Hematopoietic multipotent progenitor cell treated with erythropoietin and hydrocortisone succinate and interleukin-3 and kit ligand, for 17 days (in vitro differentiated cells): ENCODE measurements at places on chromosomes 1 and 21.

DNA sequence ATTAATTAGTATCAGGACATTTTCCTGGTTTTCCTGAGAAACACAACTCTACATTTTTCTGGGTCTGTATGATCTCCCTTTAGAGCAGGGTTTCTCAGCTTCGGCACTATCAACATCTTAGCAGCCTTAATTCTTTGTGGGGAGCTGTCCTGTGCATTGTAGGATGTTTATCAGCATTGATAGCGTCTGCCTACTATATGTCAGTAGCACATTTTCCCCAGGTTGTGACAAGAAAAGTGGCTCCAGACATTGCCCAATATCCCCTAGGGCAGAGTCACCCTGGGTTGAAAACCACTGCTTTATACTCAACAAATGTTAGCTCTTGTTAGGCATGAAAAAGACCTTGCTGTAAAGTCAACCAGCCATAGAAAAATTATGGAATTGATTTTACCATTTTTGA is 195.1 kb upstream of the FMN2 start:
- no peak for DNase-seq

DNA sequence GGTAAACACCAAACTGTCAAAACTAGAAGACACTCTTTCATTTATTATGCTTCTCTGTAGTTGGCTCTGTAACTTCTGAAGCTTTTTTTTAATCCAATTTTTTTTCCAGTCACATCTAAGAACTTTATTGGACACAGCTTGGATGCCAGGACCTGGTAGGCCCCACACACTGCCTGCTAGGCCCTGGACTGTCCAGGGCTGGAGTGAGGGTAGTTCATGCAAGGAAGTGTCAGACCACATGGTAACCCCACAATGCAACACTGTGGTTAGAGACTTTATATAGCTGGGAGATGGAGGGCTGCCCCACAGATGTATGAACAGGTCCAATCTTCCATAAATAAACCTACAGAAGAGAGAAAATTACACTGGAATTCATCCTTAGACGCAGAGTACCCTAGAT is 7.1 kb downstream of the SLC2A1 start:
- peak; percentile 68 for DNase-seq

DNA sequence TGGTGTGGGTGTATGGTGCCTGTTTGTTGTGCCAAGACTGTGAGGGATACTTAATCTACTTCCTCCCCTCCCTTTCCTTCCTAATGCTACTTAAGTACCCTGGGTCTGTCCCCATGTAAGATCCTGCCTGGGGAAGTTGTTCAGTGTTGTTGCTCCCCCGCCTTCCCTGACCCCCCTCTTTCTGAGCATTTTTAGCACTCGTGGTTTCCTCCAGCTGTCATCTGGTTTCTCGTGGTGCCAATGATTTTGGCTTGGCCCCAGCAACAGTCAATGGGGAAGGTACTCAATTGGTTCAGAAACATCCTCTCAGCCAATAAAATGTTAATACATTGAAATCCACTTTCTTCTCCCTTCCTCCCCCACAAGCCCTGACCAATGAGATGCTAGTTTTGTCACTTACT is 8.0 kb upstream of the B4GALT3 start:
- no peak for DNase-seq

- DNase-seq: no peak
These were observed 125.0 kb upstream of the HOOK1 start for GRCh38 chr1:59689730-59690129.

DNA sequence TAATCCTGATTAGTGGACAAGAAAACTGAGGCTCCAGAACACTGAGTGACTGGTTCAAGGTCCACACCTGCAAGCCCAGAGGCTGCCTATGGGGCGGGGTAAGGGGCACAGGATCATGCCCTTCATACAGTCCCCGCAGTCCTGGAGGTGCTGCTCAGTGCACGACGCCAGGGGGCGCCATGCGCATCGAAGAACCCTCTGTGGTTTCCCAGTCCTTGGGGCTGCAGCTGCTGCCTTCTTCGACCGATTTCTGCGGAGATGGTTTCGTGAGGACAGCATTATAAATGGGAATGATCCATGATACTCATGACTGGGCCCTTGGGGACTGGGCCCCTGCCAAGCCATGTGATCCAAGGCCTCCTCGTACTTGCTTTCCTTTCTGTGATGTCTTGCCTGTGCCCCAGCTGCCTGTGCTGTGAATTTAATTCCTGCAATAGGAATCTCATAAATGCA is 37.1 kb upstream of the ARHGEF10L start:
- peak; percentile 37 for DNase-seq

DNA sequence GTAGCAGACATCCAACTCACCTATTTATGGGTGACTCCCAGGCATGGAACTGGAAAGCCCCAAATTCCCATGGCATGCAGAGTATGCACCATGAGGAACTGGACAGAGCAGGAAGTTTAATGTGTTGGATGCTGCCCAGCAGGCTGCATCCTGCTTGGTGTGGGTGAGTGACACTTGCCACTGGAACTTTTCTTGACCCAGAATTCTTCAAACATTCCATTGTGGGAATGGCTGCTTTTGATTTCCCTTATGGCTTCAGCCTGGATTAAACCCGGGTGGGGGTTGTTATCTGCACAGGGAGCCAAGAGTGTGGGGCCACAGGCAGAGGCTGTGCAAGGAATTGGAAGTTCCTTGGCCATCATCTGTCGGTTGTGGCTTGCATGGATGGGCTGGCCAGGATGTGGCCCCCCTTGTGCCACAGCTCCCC is 26.9 kb upstream of the BACE2 start:
- no peak for DNase-seq

DNA sequence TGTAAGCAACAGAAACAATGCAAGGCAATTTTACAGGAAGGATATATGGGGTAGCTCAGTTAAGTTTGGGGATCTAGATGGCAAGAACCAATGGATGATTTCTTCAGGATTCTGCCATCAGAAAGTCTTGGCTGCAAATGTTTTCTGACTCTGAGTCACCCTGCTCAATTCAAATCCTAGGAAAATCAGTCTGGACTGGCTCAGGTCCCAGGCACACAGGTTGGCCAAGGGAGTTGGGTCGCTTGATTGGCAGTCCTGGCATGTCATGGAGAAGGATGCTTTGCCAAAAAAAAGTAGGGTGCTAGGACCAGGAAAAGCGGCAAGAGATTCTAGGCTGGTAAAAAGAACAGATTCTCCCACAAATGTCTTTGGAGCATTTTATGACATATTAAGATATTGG is 28.9 kb upstream of the S1PR1 start:
- DNase-seq: no peak

GRCh38 chr1:237013608-237014007 is 9.4 kb upstream of the MT1HL1 start:
- DNase-seq: no peak

DNA sequence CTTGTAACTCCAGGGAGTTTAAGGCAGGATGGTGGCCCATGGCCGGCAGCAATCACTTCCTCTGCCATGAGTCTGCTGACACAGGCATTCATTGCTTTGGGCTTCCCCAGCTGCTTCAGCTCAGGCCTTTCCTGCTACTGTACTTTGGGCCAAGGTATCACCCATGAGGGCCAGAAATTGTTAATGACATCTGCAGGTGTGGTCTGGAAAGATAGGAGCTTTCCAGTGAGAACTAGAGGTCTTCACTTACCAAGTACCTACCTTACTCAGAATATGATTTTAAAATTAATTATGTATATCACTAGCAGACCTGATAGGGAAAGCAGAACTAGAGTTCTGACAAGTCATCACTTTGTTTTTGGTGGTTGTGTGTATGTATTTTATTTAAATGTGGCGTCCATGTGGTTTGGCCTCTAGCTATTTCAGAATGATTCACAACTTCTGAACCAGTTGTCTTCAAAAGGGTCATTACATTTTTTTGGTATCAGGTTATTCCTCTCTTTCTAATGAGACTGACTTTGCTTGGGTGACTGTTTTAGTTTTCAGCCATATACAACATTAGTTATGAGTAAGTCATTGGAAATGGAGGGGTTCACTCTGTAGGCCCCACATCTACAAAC is 2.7 kb downstream of the RGL1 start:
- DNase-seq: no peak

GRCh38 chr1:156436141-156437036 is 64.2 kb downstream of the MEF2D start:
- no peak for DNase-seq

DNA sequence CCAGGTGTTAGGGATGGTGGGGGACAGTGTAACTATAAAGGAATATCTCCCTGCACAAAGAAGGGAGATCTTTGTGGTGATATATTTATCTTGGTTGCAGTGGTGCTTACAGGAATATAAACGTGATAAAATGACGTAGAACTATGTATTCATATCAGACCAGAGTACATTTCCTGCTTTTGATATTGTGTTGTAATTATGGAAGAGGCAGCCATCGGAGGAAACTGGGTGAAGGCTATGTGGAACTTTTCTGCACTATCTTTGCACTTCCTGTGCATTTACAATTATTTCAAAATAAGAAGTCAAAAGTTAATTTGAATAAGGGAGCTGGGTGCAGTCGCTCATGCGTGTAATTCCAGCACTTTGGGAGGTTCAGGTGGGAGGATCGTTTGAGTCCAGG is 37.6 kb downstream of the NDUFS5 start:
- DNase-seq: no peak

DNA sequence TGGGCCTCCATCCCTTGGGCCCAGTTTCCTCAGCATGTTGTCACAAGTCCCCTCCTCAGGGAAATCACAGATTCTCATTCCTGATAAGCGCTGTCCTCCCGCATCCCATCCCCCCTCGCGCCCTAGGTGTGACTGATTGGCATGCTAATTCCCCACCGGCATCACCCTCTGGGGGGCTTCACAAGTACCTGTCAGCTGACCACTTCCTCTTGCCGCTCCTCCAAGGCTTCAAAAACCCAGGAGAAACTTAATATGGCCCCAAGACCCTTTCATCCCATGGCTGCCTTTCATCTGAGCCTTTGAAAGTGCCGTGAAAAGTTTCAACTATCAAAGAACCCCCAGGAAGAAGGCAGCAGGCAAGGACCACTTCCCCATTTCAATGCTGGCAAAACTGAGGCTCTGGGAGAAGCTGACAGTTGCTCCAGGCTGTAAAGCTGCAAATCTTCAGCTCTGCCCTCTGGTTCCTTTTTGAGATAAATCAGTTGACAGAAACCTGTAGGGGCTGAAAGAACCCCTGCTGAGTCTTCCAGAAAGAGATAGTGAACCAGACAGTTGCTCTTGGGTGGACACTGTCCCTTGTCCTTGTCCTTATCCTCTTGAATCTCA is 12.8 kb upstream of the MIXL1 start:
- no peak for DNase-seq

GRCh38 chr1:116265931-116266863 is 106.8 kb upstream of the ATP1A1 start:
- DNase-seq: no peak

GRCh38 chr1:183685112-183685713 is 32.1 kb upstream of the APOBEC4 start:
- DNase-seq: peak; percentile 64

GRCh38 chr1:3017440-3018050 is 3.7 kb upstream of the ACTRT2 start:
- no peak for DNase-seq

- DNase-seq: no peak
These were observed 98.3 kb upstream of the FGGY start for GRCh38 chr1:59198564-59198963.

GRCh38 chr1:161021970-161022353 is 1.0 kb upstream of the F11R start:
- no peak for DNase-seq

GRCh38 chr1:20405051-20405754 is 80.8 kb downstream of the CAMK2N1 start:
- DNase-seq: no peak

- DNase-seq: no peak
These were observed 35.8 kb upstream of the HIVEP3 start for GRCh38 chr1:41954533-41954944.

DNA sequence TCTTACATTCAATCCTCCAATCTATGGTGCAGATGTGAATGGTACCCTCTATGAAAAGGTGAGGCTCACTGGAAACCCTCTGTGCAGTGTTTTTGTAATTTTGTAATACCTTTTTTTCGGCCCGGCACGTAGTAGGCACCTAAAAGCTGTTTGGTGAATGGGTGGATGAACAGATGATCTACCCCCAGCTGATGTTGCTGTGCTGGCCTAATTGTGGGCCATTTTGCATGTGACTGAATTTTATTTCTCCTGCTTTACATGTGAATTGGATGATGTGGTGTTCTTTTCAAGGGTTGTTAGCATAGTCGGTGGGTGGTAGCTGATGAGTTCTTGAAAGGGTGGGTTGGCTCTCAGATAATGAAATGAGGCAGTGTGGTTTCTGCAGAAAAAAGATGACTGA is 10.4 kb downstream of the KDM4A start:
- DNase-seq: no peak
